ENCODE measurements at places on chromosomes 2 and 18.

DNA sequence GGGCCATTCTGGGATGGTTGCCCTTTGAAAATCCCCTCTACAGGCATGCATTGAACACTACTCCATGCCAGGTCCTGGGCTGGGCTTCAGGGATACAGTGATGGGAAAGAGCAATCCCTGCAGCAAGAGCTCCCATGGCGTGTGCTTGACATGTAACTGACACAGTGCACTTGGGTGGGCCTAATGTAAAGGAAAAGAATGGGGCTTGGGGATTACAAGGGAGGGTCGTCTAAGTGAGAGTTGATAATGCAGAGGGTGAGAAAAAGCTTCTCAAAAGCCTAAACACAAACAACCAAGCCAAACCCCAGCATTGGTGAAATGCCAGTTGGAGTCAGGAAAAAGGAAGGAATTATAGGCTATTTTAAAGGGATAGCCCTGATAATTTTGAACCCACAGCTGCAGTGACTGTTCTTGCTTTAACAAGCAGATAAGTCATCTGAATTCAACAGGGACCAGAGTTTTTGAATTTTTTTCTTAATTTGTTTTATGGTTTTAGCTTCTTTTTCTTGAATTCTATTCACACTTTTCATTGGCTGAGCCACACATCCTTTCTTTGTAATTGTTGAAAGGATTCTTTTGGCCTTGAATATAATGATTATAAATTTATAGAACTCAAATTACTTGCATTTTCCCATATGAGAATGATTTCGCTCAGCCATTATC is 308.7 kb downstream of the LPIN1 start:
- no peak for DNase-seq

- no peak for DNase-seq
Measured at GRCh38 chr2:14712111-14712510, 79.6 kb downstream of the LRATD1 start.

DNA sequence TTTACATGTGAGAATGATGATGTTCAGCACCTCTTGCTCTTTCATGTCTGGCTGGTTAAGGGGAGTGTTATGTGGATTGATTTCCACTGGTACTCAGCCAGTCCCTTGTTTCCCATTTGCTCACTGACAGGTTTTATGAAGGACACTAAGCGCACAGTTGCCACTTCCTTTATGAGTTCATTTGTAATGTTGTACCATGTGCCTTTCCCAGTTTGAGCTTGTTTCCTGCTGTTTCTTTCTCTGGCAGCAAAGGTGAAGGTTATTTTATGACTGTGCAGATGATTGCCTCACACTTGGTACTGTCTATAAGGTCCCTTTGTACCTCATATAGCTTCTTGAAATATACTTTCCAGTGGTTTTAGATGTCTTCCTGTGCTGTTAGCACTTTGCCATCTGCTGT is 1700.5 kb upstream of the TMEFF2 start:
- DNase-seq, result no peak

- peak; percentile 93 for DNase-seq
Measured at GRCh38 chr2:26330114-26330549, 15.8 kb upstream of the SELENOI start.

DNA sequence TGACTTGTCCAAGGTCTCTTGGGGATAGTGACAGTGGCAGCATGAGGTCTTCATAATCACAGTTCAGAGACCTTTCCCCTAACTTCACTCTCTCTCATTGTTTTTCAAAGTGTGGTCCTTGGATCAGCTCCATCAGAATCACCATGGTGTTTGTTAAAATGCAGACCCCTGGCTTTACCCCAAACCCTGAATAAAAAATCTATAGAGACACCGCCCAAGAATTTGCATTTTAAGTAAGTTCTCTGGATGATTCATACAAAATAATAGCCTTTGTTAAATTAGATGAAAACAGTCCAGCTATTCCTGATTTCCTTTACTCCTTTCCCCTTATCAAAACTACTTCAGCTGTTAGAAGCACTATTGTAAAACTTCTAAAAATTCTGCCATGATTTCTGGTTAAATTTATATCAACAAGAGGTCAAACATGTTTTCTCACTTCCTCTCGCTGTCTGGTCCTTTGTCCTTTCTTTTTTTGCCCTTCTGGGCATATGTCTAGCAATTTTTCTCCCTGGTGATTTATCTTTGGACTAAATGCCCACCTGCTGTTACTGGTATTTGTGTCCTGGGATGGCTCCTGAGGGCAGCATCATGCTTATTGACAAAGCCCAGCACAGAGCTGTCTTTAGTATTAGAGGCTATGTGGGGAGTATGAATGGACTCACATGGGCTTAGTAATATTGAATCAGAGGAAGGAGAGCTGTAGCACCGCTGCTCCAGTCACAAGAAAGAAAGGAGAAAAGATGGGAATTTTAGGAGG is 63.4 kb downstream of the LHCGR start:
- DNase-seq, result no peak

- DNase-seq, result no peak
Measured at GRCh38 chr2:3574155-3574554, 905 bp upstream of the RPS7 start.

DNA sequence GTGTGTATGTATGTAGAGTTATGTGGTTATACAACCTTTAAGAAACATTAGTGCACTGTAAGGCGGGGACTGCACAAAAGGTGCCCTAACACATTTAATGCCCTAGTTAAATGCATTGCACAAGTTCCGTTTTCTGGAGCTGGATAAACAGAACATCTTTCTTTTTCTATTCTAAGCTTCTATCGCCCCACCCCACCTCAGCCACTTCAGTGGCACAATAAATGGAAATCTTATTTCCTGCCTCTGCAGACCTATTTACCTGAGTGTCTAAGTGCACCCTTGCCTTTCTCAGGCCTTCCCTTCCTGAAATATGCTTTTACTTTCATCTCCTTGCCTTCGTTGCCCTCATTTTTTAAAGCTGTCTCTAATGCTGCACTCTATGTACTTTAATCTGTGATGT is 123.5 kb downstream of the TANC1 start:
- peak; percentile 3 for DNase-seq

GRCh38 chr2:55223958-55224760 is 7.9 kb downstream of the CLHC1 start:
- DNase-seq, result no peak

- peak; percentile 79 for DNase-seq
Measured at GRCh38 chr18:22285361-22286140, 116.2 kb downstream of the GATA6 start.

GRCh38 chr2:47094511-47095142 is 60.5 kb downstream of the STPG4 start:
- DNase-seq, result no peak

DNA sequence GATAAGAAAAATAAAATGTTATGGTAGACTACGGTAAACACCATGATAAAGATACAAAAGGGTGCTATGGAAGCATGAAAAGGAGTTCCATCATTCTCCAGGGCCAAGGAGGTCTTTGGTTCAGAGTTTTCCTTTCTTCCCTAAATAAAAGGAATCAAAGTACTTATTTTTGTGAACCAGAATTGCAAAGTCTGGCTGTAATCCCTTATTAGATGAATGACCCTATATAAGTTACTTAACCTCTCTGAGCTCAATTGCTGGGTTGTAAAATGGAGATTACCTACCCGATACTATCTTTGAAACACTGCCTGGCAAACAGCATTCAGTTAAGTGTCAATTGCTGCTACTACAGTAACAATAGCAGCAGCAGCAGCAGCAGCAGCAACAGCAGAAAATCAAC is 90.0 kb downstream of the C2orf74 start:
- no peak for DNase-seq
